G401 (cell line): ENCODE measurements at places on chromosomes 1 and 21. TPM values are rescaled to one million over a fixed set of nuclear protein-coding genes. Genes with fewer than 3 reads are reported as not detected.

FAM167B gene
- not detected in 2 replicates for total RNA-seq

IGSF9 gene
- not detected in 2 replicates for total RNA-seq

NTMT2 gene
- not detected in 2 replicates for total RNA-seq

NR1I3 gene
- not detected in 2 replicates for total RNA-seq

SLC22A15 gene
- not detected in 2 replicates for total RNA-seq

ARHGAP29 gene
- total RNA-seq = 1.2 TPM in 2 replicates
